NCI-H446 treated with DMSO at 0.1 percent for 48 hours (cell line): ENCODE measurements at places on chromosomes 6 and 20.

- no peak for DNase-seq
Observed at GRCh38 chr20:19913349-19913748, 103.8 kb upstream of the NAA20 start.

DNA sequence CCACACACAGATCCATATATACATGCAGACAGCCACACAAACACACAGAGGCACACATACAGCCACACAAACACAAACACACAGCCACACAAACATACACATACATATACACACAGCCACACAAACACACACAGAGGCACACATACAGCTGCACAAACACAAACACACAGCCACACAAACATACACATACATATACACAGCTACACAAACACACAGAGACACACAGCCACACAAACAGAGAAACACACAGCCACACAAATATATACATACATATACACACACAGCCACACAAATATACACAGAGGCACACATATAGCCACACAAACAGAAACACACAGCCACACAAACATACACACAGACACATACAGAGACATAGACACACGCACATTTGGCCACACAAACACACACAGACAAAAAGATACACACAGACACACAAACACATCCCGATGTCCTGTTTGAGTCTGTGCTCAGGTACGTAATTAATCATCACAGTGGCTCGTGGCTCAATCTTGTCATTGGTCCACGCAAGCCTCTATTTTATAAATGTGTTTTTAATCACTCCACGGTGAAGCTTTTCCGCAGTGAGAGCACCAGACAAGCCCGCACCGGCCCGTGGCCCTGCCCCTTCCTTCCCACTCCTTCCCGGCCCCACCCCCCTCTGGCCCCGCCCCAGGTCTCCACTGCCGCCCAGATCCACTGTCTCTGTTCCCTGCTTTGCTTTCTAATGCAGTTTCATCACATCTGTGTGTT is 135.3 kb downstream of the CDH4 start:
- no peak for DNase-seq

DNA sequence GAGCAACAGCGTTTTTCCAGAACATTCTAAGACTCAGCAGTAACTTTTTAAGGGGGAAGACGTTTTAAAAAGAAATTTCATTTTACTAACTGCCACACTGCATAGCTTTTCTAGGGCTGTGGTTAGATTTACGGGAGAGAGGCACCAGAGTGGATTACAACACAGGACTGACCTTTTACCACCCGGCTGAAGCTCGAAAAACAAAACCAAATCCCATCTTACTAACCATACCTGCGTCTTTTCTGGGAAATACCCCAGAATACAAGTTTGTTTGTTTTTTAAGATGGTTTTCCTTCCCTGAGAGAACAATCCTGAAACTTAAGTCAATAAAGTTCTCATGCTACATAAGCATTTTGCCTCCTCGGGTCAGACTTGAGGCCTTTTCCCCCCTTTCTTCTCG is 209.3 kb upstream of the SOX4 start:
- DNase-seq, result no peak

GRCh38 chr6:48057601-48058000 is 53.4 kb downstream of the PTCHD4 start:
- DNase-seq, result no peak

DNA sequence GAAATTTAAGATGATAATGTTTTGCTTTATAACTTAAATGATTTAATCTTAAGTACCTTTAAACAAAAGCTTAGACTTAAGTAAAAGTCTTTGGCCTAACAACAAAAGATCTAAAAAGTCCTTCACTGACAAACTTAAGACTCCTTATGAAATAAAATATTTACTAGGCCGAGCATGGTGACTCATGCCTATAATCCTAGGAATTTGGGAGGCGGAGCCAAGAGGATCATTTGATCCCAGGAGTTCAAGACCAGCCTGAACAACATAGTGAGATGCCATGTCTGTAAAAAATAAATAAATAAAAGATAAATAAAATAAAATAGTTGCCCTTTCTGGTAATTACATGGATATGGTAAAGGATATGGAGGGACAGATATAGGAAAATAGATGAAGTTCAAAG is 12.4 kb downstream of the KATNA1 start:
- DNase-seq, result no peak

GRCh38 chr6:38153798-38154345 is 334.3 kb downstream of the ZFAND3 start:
- no peak for DNase-seq

DNA sequence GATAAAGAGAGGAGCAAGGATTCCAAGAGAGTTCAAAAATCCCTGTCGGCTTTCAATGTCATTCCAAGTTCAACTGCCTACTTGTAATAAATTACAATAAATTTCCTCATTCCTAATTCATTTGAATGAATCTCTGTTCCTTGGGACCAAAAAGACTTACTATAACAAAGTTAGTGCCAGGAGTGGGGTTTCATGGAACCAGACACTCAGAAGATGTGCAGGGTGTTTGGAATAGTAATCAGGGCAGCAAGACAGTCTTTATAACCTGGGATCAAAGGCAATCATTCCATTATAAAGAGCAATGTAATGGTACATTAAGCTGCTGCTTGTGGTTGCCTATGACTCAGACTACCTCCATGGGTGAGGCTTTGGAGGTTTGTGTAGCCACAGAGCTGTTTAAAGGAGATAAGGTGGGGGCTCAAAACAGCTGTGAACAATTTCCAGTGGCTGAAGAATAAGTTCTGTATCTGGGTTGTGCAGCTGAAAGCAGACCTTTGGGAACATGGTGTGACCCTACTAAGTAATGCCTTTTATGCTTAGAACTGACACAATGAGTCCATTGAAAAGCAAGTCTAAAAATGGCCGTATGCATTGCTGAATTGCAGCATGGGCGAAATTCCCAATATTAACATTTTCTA is 159.9 kb downstream of the LINC00237 start:
- no peak for DNase-seq

GRCh38 chr20:36663031-36663430 is 17.0 kb upstream of the SLA2 start:
- no peak for DNase-seq

GRCh38 chr20:44279228-44279627 is 31.8 kb downstream of the FITM2 start:
- no peak for DNase-seq

DNA sequence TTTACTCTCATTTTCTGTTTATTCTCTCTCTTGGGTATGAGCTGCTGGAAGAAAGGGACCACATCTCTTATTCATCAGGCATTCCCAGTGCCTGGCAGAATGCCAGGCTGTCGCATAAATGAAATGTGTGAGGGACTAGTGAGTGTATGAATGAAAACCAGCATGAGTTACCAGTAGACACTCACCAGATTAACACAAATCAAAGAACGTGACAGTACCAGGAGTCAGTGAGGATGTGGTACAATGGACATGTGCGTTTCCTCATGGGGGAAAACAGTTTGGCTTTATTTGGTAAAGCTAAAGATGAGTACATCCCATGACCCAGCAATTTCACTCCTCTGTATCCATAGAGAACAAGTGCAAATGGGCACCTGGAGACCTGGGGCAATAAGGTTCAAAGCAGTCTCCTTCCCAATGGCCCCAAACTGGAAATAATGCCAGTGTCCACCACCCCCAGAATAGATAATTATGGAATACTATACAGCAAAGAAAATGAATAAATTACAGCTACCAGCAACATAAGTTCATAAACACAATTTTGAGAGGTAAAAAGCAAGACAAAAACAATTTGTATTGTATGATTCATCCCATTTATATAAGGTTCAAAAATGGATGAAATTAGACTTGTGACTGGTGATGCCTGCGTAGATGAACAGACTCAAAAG is 93.3 kb downstream of the CDH22 start:
- DNase-seq, result no peak

DNA sequence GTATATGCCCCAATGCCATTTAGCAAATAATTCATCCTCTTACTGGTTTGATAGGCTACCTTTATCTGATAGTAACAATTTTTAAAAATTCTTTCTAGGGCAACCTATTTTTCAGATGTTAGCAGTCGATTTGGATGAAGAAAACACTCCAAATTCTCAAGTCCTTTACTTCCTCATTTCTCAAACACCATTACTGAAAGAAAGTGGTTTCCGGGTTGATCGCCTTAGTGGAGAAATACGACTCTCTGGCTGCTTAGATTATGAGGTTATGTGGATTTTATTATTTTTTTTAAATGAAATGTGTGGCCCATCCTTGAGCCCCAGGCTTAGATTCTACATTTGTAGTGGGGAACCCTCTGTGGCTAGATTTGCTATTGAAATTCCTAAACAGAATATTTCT is 26.3 kb downstream of the CDH26 start:
- no peak for DNase-seq

GRCh38 chr6:149138699-149139294 is 178.7 kb upstream of the TAB2 start:
- no peak for DNase-seq

GRCh38 chr20:24960861-24961260 is 11.8 kb downstream of the CST7 start:
- no peak for DNase-seq

GRCh38 chr20:7985916-7986315 is 33.6 kb downstream of the TMX4 start:
- no peak for DNase-seq

- DNase-seq, result no peak
Observed at GRCh38 chr6:112205427-112206109, 48.8 kb downstream of the LAMA4 start.

DNA sequence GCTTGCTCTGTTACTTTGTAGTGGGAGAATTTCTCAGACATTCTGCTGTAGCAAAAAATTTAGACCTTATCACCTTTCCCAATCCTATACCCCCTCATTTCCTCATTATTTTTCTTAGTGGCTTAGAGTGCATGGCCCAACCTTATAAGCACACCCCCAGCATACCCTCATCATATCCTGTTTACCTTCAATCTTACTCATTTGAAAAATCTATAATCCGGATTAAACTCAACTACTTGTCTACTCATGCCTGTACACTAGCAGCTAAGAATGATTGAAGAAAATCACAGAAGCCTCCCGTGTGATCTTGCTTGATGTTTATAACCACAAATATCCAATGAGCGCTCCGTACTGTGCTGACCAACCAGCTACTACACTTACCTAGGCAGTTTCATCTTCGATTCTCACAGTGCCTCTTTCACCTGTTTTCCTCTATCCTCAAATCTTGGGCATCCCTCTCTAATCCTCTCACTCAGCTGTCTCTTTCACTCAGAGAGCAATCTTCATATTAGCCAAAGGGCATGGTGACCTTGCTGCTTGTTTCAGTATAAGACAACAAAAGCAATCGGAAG is 36.6 kb downstream of the AIG1 start:
- DNase-seq, result no peak

DNA sequence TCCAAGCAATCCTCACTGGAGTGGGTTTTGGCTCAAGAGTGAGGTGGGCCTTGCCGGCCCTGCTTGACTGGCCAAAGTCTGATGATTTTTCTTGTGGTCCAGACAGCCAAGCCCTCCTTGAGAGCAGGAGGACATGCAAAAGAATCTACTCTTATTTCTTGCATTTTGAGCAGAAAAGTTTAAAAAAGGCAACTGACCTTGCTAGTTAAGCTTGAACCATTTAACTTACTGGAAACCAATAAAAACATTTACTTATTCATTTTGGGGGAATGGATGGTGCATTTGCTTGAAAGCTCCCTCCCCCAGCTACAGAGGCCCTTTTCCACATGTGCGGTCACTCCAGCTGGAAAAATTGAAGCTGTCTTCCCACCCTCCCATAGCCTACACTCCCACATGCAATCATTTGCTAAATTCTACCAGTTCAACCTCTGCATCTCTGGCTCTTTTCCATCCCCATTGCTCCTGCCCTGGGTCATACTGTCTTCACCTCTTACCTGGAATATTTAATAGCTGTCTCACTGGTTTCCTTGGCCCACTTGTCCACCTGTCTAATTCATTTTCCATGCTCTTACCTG is 527.9 kb downstream of the DHX35 start:
- no peak for DNase-seq

DNA sequence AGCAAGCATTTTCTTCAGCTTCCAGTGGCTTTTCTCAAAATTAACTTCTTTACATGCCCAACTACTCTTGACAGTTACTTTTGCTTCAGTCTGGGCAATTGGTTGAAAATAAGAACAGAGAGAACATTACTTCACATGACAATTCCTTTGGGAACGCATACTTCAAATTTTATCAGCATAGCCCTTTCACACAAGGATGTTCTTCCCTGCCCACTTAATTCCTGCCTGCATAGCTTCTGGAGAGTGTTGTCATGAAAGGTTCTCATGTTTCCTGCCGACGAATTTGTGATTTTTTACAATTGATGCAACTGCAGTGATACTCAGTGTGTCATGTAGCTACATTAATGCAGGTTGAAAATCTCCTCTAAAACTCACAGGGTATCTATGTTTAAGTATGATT is 22.0 kb upstream of the SNRNP48 start:
- DNase-seq, result no peak

DNA sequence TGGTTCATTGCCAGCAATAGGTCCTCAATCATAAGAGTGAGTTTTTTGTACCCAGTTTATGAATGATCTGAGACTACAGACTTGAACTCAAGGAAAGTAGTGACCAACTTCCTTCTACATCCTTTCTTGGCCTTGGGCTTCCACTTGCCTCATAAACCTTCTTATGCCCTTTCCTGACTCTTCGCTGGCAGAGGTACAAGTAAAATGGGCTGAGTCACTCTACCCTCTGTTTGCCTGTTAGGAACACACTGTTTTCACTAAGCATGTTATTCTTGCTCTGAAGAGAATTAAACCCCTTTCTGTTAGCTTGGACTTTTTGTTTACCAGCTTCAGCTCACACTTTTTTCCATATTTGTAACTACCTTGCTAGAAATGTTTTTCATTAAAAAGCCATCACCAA is 74.4 kb downstream of the PKHD1 start:
- DNase-seq, result no peak

- DNase-seq, result no peak
Observed at GRCh38 chr20:46905364-46906125, 10.9 kb downstream of the EYA2 start.

- no peak for DNase-seq
Observed at GRCh38 chr20:34062570-34063482, 49.2 kb downstream of the EIF2S2 start.
